ENCODE measurements at places on chromosomes 5 and 9.

- no peak for DNase-seq
Observed at GRCh38 chr5:176542596-176543427, 5.6 kb upstream of the RNF44 start.

GRCh38 chr9:113247640-113248039, 26.3 kb downstream of the SLC31A1 start:
- no peak for DNase-seq

DNA sequence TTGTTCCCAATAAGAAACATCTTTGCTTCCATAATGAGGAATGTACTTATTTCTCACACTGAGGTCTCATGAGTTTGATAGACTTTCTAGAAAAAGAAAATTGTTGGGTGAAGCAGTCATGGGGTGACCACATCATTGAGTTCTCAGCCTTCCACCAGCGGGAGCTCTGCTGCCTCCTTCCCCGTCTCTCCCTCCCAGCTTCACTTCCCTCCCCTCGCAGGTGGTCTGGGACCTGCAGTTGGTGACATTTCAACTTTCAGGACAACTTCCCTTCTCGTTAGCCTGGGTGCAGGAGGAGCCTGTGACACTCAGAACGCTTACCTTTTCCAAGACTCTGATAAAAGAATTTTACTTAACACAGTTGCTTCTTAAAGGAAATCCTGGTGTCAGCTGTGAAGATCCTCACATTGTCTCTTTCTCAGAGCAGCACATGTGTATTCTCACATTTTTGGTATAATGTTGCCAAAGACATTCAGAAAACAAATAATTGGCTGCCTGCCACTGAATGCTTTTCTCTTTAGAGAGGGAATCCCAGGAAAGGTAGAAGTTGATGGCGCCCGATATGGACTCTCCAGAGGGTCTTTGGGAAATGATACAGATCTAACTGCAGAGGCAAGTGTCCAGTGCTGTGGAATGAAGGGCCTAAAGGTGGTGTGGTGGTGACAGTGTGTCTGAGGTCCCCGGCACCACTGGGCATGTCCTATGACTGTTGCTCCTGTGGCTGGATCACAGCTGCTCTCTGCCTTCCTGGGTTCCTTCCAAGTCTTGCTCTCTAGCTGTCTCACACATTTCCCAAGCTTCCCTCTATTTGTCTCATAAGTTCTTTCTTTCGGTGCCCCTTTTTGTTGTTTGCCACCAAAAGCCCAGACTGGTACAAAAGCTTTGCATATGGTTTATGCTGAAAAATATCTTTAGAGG, 238.1 kb downstream of the GAS1 start:
- no peak for DNase-seq

DNA sequence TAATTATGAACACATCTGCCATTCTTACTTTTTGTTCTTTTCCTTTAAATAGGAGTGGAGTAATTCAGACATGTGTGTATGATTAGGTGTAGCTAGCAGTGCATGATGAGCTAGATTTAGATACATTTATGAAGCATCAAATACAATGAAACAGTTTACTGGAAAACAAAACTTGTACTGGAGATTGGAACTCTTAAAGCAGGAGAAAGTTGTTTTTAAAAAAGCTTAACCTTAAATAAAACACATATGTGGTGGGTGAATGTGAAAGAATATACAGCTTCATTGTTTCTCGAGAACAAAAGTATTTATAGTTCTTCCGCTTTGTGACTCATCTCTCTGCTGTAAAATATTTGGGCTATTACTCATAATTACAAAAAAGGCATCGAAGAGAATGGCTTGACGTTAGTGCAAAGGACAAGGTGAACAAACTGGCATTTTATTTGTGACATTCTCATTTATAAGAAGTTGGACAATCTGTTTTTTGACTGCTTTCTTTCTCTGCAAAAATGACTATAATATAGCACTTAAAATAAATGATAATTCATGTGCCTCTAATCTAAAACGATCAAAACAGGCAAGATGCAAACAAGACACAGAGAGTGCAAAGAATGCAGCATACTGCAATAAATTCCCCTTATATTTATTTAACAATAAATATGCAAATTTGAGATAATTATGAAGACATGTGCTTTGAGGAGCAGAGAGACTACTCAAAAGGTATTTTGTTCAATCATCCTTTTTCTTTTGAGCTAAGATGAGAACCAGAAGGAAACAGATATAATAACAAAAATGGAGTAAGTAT, 478.8 kb downstream of the CETN3 start:
- no peak for DNase-seq

DNA sequence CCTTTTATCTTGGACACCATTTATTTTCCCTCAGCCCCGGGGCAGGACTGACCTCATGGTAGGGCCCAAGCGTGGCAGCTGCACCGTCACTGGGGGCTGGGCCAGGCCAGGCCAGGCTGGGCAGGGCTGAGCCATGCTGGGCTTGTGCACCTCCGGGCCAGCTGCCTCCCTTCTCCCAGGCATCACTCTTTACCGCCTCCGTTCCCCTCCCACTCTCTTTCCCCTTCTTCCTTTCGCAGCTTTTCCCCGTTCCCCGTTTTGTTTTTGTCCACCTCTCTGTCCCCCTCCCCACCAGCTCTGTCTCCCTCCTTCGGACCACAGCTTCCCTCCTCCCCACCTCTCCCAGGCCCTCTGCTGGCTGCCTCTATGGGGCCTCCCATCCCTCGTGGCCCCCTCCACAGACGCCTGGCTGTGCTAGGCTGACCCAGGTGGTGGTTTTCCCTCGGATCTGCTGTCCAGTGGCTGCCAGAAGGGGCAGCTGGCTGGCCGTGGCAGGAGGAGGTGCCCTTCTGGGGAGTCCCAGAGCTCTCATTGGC, 17.9 kb downstream of the FGF18 start:
- no peak for DNase-seq

DNA sequence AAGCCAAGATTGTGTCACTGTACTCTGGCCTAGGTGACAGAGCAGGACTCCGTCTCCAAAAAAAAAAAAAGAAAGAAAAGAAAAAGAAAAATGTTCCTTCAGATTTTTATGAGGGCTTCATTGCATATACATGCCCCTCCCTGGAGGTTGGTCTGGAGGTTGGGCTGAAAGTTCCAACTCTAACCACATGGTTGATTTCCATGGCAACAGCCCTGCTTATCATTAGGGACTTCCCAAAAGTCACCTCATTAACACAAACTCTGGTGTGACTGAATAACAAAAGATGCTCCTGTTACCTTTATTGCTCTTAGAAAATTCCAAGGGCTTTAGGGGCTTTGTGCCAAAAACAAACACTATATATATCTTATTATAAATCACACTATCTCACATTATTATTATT, 113.8 kb downstream of the TMC1 start:
- no peak for DNase-seq

DNA sequence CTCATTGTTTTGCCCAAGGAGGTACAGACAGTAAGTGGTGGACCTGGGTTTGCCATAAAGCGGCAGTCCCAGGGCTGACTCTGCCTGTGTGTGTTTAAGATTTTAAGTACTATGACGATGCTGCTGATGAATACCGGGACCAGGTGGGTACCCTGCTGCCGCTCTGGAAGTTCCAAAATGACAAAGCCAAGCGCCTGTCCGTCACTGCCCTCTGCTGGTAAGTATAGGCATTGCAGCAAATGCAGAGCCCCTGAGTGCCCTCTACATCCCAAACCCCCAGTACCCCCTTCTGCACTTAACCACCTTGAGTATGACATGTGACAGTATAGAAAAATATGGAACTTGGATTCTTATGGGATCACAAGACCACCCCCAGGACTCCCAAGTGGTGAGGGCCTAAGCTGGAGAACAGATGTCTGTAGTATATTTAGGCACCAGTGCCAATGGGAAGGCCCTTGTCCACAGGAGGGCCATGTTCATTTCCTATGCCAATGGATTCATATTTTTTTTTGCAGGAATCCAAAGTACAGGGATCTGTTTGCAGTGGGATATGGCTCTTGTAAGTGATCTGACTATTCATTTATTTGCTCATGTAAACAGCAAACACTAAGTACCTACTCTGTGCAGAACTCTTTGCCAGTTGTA, 22.0 kb downstream of the ENHO start:
- peak; percentile 15 for DNase-seq

DNA sequence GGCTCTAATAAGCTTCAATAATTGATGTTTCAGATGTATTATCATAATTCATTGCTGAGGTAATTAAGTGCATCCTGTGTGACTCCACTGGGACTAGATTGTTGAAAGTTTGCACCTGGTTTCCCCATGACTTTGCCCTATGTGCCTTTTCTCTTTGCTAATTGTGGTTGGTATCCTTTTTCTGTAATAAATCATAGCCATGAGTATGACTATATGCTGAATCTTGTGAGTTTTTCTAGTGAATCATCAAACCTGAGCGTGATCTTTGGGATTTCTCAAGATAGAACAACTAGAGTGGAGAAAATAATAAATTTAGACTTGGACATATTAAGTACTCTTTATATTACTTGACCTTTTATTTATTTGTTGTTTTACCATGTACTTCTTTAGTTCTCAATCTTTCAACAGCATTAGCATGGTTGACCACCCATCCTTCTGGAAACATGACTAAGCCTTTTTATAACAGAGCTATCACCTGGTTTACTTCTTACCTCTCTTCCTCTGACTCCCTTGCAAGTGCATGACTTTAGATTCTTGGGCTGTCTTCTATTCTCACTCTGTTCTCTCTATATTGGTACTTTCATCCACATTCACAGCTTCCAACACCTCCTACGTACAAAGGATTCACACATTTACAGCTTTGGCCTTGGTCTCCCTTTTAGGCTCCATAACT, 239.6 kb upstream of the TAS2R1 start:
- DNase-seq = no peak

- no peak for DNase-seq
Observed at GRCh38 chr5:179497636-179498340, 52.6 kb upstream of the RUFY1 start.

DNA sequence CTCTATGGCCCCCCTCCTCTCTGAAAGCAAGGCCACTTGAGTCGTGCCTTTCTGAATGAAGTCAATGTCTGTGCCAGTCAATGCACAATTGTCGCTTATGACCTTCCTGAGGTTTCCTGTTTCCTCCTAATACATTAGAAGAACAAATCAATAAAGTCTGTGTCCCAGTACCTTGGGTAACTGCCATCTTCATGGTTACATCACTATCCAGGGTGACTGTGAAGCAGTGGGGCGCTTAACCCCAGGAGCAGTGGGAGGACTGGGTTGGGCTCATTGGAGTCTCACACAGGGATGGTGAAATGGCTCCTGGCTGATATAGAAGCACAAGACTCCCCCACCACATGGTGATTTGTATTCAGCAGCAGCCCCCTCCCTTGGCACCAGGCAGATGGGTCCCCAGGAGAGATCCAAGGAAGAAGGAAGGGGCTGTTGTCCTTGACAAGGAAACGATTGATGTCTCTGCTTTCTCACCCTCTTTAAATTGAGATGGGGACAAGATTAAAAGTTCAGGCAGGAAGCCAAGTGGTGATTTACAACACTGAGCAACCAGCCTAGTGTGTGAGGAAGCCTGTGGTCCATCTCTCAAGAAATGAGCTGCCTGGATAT, 261.9 kb upstream of the ZNF462 start:
- no peak for DNase-seq

DNA sequence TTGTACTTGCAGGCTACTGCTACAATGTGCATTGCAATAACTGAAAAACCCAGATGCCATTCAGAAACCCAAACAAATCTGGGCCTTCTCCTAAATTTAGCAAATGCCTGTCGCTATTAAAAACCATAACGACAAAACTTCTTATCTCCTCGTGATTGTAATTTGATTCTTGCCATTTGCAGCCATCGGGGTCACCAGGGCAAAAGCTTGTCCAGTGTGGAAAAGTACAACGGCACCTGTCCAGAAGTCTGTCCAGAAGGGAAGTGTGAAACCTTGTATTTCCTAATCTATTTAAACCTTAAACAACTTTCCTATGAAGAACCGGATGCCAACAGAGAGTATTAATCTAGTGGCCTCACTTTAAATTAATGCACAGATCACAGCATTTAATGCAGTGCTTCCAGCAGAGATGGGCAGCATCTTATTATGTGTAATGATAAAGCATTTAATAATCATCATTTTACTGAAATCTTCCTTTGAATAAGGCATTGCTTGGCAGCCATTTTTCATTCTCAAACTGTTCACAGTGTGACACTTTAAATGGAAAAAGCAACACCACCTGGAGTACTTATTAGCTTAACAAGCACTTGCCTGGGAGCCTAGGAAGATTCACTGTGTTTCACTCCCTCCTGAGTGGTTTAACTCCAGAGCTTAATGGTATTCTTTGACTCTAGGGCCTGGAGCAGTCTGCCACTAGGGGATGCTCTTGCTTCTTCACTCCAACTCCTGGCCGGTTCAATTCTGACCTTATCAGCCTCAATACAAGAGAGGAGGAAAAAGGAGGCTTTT, 4.9 kb upstream of the C7 start:
- DNase-seq = peak; percentile 60

DNA sequence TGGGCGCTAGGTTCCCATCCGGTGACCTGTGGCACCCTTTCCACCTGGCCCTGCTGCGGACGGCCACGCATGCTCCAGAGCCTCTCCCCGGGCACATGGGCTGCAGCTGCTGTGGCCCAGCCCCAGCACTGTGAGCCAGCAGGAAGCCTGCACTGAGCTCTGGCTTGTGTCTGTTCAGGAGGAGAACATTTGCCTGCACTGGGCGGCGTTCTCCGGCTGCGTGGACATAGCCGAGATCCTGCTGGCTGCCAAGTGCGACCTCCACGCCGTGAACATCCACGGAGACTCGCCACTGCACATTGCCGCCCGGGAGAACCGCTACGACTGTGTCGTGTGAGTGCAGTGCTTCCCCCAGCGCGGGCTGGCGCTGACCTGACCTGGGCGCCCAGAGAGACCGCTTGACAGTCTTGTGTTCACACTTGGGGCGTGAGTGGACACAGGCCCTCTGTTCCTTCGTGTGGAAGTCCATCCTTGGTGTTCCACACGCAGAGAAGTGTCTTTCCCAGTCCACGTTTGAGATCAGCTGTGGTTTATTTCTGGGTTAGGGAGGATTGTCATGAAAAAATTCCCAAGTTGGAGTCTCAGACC, 66.2 kb upstream of the CACNA1B start:
- DNase-seq = no peak

DNA sequence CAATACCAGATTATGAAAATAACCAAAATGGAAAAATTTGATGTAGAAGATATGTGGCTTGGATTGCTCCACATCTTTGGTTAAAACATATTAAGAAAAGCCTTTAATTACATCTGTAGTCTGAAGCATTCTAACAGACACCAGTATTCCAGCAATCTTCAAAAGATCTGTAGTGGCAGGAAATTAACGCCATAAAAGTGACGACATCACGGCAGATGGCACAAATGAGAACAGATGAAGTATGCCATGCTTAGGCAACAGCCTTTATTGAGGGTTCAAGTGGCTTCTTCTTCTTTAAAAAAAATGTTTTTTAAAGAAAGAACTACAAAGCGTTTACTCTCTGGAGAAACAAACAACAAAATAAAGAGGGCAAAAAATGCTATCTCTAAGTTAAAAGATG, 164.2 kb downstream of the MEF2C start:
- DNase-seq = no peak

- no peak for DNase-seq
Observed at GRCh38 chr5:140168371-140168770, 6.6 kb upstream of the CYSTM1 start.

- DNase-seq = no peak
Observed at GRCh38 chr9:119333507-119334229, 35.6 kb downstream of the BRINP1 start.

- no peak for DNase-seq
Observed at GRCh38 chr9:109912082-109912582, 132.1 kb downstream of the PALM2AKAP2 start.
